SIG-M5 (cell line): ENCODE measurements at places on chromosomes 5 and 9.

DNA sequence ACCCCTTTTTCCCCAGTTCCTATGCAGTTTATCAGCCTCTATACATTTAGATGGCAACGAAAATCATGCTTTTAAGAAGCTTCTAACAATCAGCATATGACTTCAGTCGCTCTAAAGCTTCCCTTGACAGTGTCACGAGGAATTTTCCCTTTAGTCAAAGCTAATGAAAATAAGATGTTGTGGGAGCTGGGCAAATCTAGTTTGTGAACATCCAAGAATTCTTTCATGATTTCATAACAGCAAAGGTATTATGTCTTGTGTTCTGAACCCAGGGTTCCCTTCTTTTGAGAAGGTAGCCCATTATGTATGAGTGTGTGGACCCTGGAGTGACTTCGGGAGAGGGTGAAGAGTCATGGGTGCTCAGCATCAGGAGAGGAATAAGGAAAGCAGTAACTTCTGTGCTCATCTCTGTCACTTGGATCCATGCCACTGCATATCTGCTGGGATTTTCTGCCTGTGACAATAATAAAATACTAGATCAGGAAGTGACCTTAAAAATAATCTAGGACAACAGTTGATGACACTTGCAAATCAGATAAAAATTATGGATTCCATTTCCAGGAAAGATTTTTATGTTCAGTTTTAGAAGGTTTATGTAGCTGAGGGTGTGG, 102.4 kb downstream of the PCSK1 start:
- DNase-seq = no peak

DNA sequence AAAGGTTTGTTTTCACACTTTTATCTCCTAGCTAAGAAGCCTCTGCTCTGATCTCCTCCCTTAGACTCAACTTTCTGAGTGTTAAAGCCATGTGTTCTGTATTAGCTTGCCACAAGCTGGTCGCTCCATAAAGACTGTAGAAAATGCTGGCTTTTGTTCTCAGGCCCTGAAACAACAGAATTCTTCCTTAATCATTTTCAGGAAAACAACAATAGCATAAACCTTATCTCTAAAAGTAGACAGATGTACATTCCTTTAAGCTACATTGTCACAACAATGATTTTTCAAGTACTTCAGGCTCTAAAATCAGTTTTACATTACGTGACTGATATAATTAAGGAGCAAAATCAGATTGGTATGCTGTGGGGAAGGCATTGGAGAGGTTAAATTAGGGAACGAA, 41.9 kb downstream of the VCAN start:
- no peak for DNase-seq

- DNase-seq = no peak
These were observed 303.8 kb downstream of the EDIL3 start for GRCh38 chr5:84080908-84081307.

DNA sequence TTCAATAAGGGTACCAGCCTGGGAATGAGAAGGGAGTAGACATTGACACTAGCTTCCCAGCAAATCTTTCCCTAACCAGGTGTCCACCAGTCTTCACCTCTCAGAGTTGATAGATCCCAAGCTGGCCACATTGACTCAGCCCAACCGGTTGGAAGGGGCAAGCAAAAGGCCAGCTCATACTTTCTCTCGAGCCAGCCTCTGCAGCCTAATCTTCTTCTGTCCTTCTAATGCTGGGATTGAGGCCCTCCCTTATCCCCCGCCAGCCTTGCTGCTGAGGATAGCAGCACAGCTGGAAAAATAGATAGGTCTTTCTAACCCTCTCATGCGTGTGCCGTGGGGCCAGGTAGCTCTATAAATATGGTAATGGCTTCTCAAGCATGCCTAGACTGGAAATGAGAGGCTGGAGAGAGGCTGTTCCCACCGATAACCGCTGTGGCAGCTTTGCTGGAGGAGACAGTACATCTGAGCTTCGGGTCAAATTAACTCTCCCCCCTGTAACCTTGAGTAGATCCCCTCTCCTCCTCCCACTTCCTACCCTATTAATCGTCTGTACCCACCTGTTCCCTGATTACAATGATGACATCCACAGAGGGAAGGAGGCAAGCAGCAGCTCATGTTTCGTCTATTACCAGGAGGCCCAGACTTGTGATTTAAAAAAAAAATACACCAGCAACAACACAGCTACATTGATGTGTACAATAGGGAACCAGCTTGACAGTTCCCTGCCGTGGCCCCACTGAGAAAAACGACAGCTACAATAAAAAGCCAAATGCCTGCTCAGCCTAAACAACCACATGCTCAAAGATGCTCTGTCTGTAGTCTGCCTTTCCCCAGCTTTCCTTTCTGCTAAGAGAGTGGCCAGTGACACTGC, 219.9 kb upstream of the BRINP1 start:
- DNase-seq = no peak

- DNase-seq = no peak
These were observed 11.1 kb upstream of the MED10 start for GRCh38 chr5:6389397-6389796.
